ENCODE measurements at places on chromosomes 6 and 20. TPM values are rescaled to one million over a fixed set of nuclear protein-coding genes. Genes with fewer than 3 reads are reported as not detected.

THBS2 gene
- total RNA-seq: 0.27 TPM

KCNG1 gene
- 1.5 TPM for total RNA-seq

- H3K4me3 ChIP-seq: no peak overlapping the region
- no peaks in the 10 kb centered on the region for H3K27me3 ChIP-seq
- H3K36me3 ChIP-seq: no peaks in the 10 kb centered on the region
- no peak overlapping the region for H3K27ac ChIP-seq
- H3K4me1 ChIP-seq: no peaks in the 10 kb centered on the region
Observed at GRCh38 chr6:148716811-148717210, 30.0 kb upstream of the UST start.

DNA sequence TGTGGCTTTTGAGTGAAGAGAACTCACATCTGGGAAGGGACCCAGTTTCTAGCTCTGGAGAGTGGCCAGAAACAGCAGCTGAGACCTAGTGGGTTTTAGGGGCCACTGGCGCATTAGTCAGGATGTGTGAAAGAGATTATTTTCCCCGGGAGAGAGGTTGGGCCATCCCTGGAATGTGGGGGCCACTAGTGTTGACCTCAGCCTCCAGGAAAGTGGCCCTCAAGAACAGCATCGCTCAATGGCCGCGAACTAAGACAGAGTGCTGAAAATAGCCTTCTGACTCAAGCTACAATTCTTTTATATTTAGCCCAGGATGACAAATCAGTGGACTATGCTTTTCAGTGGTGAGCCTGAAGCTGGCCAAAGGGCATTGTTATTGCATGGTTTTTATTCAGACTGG, 210.4 kb upstream of the RNF24 start:
- H3K4me1 ChIP-seq: peaks cover 19% of the 10 kb centered on the region
- DNase-seq: no peak
- H3K27me3 ChIP-seq: no peaks in the 10 kb centered on the region
- H3K27ac ChIP-seq: no peak overlapping the region
- no peak overlapping the region for H3K4me3 ChIP-seq
- no peaks in the 10 kb centered on the region for H3K36me3 ChIP-seq

DNA sequence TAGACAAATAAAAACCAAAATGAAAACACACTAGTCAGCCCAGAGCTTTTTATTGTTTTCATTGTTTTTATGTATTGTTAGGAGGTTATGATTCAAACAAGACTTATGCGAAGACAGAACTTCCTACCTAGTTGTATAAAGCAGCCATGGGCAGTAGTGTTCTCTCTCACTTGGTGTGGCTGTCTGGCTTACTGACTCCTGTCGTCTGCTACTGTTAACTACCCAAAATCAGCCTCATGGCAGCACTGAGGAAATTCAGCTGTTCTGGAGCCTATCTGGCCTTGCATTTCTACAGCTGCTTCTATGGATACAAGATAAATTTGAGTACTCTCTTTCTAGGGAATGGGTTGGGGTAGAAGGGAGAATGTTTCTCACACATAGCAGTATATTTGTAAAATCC, 20.4 kb downstream of the VTA1 start:
- H3K4me3 ChIP-seq: no peak overlapping the region
- H3K27me3 ChIP-seq: no peaks in the 10 kb centered on the region
- no peak overlapping the region for H3K27ac ChIP-seq
- peaks cover 36% of the 10 kb centered on the region for H3K36me3 ChIP-seq

DNA sequence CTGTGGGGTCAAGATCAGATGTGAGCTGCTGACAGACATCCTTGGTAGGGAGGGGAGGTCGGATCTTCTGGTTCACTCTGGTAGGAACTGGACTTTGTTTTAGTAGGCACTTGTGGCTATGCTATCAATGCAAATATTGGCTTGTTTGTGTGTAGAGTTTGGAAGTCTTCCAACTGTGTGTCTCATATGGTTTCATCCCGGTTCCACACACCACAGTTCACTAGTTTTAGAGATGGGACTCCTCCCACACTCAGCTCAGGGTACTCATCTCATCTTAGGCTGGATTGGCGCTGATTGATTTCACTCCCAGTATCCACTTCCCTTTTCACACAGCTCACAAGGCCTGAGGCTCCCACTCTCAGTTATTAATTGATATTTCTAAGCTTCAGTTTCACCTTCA, 161.3 kb downstream of the THBS2 start:
- no peaks in the 10 kb centered on the region for H3K27me3 ChIP-seq
- no peak for DNase-seq
- no peak overlapping the region for H3K4me3 ChIP-seq
- no peaks in the 10 kb centered on the region for H3K4me1 ChIP-seq
